ENCODE measurements at places on chromosomes 3 and 15.

GRCh38 chr3:149992416-149993058, 21.8 kb upstream of the PFN2 start:
- DNase-seq, result no peak

- no peak for DNase-seq
Observed at GRCh38 chr3:157066335-157067098, 93.4 kb downstream of the CCNL1 start.

GRCh38 chr3:17329927-17330326, 412.5 kb downstream of the TBC1D5 start:
- DNase-seq, result no peak

DNA sequence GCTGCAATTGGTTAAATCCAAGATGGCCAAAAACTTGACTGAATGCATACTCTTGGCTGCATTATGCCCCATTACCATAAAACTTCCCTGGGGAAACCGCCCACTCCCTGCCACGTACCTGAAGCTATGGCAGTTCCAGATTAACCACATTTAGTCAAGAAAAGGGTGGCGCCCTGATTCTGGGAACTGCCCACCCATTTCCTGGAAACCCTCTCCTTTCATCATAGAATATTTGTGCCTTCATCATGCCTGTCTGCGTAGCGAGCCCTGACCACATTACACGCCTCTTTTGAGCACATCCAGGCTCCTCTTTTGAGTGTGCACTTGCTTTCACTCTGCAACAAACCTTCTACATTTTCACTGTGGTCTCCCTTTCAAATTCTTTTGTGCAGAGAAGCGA, 5.2 kb downstream of the LINS1 start:
- DNase-seq, result no peak

DNA sequence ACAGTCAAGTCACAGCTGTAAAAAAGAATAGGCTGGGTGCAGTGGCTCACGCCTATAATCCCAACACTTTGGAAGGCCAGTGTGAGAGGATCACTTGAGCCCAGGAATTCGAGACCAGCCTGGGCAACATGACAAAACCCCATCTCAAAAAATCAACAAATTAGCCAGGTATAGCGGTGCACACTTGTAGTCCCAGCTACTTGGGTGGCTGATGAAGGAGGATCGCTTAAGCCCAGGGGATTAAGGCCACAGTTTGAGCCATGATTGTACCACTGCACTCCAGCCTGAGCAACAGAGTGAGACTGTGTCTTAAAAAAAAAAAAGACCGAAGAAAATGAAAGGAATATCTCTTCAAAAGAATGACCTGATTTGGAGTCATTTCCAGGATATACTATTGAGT, 6.6 kb downstream of the HERC1 start:
- no peak for DNase-seq

GRCh38 chr3:180123928-180124327, 87.2 kb upstream of the PEX5L start:
- DNase-seq, result no peak

- DNase-seq, result no peak
Observed at GRCh38 chr3:178054471-178054870, 481.8 kb upstream of the KCNMB2 start.

DNA sequence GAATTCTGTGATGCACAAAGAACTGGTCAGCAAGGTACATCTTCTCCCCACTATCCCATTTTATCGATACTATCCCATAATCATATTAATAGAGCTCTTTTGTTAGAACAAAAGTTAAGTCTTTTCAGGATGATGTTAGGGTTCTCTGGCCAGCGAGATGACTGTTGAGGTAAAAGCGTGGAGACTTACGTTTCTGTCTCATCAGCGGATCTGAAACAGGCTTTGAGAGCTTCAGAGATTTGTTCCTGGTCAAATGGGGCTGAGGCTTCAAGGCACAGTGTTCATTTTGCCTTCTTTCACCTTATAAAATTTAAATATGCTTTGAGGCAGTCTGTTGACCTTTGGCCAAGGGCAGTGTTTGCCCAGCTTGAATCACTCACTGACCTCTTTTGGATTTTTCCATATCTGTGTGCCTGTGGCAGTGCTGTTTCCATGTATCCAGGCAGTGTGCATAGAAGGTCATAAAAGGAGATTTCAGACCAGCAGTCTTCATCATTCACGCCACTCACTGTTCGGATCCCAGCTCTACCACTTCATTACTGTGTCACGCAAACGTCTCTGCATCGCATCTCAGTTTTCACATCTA, 3.1 kb downstream of the ADAMTSL3 start:
- no peak for DNase-seq

GRCh38 chr15:81225161-81225671, 28.5 kb downstream of the IL16 start:
- no peak for DNase-seq

DNA sequence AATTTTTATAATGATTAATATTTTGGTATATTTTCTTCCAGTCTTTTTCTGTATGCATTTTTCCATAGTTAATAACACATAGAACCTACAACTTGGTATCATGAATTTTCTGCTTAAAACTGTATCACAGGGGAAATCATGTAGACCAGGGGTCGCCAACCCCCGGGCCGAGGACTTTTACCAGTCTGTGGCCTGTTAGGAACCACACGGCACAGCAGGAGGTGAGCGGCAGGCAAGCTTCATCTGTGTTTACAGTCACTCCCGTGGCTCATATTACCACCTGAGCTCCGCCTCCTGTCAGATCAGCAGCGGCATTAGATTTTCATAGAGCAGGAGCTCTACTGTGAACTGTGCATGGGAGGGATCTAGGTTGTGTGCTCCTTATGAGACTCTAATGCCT, 54.7 kb downstream of the RPL22L1 start:
- DNase-seq, result no peak

GRCh38 chr3:93855401-93855800, 118.3 kb downstream of the PROS1 start:
- DNase-seq, result no peak

DNA sequence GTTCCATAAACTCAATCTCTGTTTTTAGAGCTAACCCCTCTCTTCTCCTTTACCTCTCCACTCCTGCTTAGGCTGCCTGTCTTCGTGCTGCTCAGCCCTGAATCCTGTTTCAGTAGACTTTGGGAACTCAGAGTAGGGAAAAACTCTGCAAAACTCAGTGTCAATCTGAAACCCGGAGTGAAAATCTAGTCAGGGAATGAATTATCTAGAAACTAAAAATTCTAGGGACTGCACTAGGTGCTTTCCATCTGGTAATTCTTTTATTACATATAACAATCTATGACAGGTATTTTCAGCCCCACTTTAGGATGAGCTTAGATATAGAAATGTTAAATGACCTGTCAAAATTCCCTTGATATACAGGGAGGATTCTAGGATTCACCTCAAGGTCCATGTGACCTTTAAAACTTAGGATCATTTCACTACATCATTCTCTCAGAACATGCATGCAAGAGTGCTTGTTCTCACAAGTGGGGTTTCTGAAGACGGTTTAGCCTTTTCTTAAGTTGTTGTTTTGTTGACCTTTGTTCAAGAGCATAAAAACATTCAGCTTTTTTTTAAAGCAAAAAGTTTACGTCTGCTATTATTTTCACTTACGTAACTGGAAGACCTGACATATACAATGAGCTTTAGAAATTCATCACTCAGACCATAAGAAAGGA, 108.2 kb upstream of the MBNL1 start:
- DNase-seq, result no peak

GRCh38 chr3:119310071-119310470, 15.9 kb downstream of the ARHGAP31 start:
- peak; percentile 98 for DNase-seq

- no peak for DNase-seq
Observed at GRCh38 chr3:8624612-8625011, 20.0 kb downstream of the SSUH2 start.

GRCh38 chr3:192313605-192314004, 413.7 kb downstream of the FGF12 start:
- DNase-seq, result no peak

GRCh38 chr3:181943285-181943684, 231.6 kb downstream of the SOX2 start:
- DNase-seq, result no peak

DNA sequence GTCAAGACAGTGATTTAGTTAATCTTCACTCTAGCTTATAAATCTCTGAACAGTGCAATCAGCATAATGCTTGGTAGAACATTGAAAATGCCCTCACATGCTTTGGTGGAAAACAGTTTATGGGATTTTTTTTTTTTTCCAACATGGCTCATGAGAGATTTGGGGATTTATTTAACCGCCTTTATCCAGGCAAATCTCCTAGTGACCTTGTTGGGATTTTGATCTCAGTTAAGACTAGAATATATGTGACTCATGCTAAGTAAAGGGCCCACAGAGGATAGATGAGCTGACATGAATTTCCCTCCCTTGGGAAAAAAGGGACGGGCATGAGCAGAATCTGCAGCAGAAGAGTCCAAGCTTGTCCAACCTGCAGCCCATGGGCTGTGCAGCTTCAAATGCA, 18.7 kb downstream of the LRTM1 start:
- no peak for DNase-seq

DNA sequence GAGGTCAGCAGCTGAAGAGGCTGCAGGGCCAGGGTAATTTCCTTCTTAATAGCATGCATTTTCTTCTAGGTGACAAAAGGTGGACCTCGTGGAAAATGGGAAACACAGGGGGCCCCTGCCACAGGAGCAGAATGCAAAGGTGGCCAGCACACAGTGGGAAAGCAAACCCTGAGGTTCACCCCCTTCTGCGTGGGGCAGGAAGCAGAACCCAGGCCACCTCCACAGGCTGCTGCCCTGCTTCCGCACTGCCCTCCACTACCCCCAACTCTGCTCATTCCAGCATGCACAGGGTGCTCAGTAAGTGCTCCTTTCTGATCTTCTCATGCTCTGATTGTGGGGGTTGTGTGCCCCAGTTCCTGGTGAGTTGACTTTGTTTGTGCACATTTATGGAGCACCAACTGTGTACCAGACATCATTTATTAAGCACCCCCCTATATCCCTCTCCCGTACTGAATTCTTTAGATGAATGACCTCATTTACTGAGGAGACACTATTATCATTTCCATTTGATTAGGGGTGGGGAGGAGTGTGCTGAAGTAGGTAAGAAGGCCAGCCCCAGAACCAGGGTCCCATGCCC, 12.7 kb upstream of the FGD5 start:
- DNase-seq, result no peak

GRCh38 chr15:73293773-73294172, 75.0 kb downstream of the HCN4 start:
- DNase-seq, result no peak

DNA sequence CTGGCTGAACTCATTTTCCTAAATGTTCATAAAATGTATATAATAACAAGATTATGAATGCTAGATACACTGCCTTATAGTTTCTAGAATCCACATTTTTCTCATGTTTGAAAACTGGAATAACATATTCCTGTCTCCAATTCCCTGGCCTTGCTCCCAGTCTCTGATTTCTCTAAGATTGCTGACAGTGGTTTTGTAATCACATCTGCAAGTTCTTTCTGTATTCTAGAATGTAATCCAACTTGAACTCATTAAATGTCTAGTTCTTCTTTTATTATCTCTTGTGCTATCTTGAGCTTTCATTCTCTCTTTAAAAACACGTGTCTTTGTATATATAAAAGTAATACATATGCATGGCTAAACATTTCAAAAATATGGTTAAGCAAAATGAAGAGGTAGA, 215.2 kb upstream of the ADAMTS9 start:
- DNase-seq, result no peak

- no peak for DNase-seq
Observed at GRCh38 chr3:67075295-67075694, 77.2 kb downstream of the KBTBD8 start.

GRCh38 chr15:38263996-38264395, 11.4 kb downstream of the SPRED1 start:
- peak; percentile 85 for DNase-seq

GRCh38 chr3:27022096-27022761, 347.0 kb downstream of the NEK10 start:
- DNase-seq, result no peak

DNA sequence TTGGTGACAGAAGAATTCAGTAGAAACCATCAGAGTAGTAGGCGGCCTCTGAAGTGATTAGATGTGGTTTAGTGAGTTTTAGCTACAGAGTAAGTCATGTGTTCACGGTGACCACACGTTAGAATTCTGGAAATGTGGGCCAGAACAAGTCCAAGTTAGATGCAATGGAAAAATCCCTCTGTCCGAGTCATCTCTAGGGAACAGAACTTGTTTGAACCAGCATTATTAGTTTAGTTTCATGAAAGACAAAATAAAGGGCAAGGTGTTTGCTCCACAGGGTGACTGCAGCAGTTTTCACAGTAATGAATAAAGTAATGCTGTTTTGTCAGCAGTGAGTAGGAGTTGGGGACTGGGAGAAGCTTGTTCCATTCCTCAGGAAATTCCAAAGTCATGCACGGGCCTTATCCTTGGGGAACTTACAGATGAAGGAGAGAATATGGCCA, 100.2 kb downstream of the CGNL1 start:
- DNase-seq, result peak; percentile 49

DNA sequence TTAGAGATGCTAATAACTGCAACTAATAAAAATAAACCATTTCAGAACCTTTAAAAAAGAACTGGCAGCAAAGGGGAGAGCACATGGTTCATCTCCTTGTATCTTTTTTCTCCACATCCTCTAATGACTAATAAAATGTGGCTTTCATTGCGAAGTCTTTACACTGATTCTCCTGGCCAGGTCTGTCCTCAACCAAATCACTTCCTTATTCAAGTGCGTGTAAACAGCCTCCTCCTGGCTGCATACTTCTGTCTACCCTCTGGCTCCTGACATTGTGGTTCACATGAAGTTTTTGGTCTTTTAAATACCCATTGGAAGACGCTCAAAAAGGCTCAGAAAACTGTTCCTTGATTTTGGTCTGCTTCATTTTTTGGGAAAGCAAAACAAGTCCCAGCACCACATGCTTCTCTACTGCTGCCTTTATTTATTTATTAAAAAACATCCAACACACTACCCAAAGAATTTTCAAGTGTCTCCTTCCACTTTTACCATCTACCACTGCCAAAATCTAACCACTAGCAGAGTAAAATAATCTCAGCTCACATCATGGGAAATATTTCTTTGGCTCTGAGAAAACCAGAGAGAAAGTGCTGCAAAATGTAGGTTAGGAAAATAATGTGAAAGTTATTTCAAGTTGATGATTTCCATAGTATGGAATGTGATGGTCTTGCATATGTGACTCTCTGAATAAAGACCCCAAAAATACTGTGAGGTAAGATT, 85.1 kb downstream of the EFL1 start:
- DNase-seq, result peak; percentile 70

DNA sequence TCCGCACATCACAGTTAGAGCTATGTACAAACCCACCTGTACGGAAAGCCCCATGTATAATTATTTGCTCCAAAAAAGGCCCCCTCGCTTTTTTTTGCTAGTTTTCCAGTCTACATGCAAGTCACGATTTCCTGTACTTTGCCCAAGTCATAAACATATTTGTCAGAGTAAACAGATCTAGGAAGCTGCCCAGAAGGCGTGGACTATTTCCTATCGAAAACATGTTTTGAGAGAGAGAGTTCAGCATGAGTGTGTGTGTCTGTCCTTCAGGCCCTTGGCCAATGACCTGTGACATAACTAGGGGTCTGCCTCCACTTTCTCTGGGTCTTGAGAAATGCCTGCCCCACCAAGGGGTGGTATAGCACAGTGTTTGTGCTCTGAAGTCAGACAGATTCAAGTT, 72.7 kb upstream of the HACD2 start:
- DNase-seq, result no peak

GRCh38 chr3:171981271-171981605, 58.1 kb upstream of the FNDC3B start:
- DNase-seq, result no peak

Data from EL (cell line).